ENCODE measurements at places on chromosomes 7 and 10. TPM values are rescaled to one million over a fixed set of nuclear protein-coding genes. Genes with fewer than 3 reads are reported as not detected.

Gene ZNF800
- total RNA-seq: 39.1 TPM

Gene SDK1
- 0.15 TPM for total RNA-seq

DNA sequence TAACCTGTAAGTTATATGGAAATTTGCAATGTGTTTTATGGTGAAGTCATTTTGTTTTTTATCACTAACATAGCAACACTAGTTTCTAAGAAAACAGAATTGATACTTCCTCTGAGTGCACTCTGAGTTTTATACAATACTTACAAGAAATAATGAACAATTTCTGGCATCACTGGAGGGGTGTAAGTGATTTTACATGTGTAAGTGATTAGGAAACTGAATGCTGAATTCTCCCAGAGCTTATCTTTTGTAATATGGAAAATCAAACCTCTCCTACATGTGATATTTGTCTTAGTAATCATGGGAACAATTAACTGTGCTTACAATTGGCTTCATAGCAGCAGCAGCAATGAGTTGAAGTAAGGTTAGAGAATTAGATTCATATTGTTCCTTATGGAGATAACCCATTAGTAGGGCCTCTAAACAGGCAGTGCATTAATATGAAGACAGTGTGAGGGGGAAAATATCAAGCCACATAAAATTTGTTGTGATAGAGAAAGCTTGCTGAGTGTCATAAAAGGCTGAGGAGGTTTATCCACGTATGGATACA is 37.4 kb downstream of the SEMA3C start:
- no peak overlapping the region for H3K27ac ChIP-seq
- H3K4me3 ChIP-seq: no peak overlapping the region
- H3K4me1 ChIP-seq: no peaks in the 10 kb centered on the region
- H3K27me3 ChIP-seq: no peaks in the 10 kb centered on the region

Gene PNLIPRP1
- total RNA-seq: not detected

DNA sequence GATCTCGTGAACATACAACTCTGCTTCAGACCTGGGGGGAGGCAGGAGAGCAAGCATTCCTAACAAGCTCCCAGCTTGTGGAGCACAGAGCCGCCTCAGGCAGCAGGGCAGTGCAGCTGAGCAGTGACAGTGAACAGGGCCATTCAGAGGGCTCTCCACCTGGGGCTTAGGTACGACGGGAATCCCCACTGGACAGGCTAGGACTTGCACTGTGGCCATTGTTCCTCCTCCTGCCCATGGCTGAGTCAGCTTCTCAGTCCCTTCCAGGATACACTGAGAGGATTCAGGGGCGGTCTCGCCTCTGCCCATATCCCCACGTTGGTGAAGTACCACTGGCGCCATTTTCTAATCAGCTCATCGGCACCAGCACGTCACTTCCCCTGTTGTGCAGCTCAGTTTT is 71.1 kb downstream of the FIGNL1 start:
- H3K27ac ChIP-seq: peak overlapping the region; percentile 69
- H3K27me3 ChIP-seq: no peaks in the 10 kb centered on the region
- H3K4me1 ChIP-seq: peaks cover 93% of the 10 kb centered on the region
- no peak for DNase-seq
- no peak overlapping the region for H3K4me3 ChIP-seq
- peaks cover 87% of the 10 kb centered on the region for H3K36me3 ChIP-seq

- no peaks in the 10 kb centered on the region for H3K36me3 ChIP-seq
- H3K27ac ChIP-seq: no peak overlapping the region
- no peaks in the 10 kb centered on the region for H3K4me1 ChIP-seq
- no peaks in the 10 kb centered on the region for H3K27me3 ChIP-seq
- no peak overlapping the region for H3K4me3 ChIP-seq
- DNase-seq: no peak
Observed at GRCh38 chr7:130293521-130293920, 560 bp downstream of the CPA4 start.

Gene COBL
- not detected for total RNA-seq

DNA sequence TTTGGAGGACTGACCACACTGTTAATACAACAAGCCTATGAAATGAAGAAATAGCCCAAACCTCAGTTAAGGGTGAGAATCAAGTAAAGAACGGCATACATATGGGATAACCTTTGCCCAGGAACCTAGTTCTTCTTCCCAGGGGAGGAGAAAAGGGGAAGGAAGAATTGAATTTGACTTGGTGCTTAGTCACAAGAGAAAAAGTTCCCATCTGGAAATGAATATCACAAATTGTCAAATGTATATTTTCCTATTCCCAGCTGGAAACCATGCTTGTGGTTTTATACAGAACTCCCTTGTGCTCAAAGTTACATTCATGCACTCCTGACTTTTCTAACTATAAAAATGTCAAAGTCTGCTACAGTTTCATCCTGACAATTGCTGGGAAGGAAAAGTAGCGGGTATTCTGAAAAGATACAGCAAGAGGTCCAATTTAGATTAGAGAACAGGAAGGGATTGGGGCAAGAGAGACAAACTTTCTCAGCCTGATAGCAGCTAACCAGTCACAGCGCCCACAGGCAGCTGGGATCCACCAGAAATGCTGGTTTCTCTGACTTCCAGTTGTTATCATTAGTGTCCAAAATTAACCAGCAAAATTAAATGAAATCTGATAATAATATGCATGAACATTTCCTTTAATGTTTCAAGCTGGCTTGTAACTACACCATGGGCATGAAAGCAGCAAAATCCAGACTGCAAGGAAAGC is 18.6 kb upstream of the GSAP start:
- H3K36me3 ChIP-seq: no peaks in the 10 kb centered on the region
- peaks cover 7% of the 10 kb centered on the region for H3K27me3 ChIP-seq
- peaks cover 6% of the 10 kb centered on the region for H3K4me1 ChIP-seq
- H3K4me3 ChIP-seq: no peak overlapping the region
- DNase-seq: no peak

DNA sequence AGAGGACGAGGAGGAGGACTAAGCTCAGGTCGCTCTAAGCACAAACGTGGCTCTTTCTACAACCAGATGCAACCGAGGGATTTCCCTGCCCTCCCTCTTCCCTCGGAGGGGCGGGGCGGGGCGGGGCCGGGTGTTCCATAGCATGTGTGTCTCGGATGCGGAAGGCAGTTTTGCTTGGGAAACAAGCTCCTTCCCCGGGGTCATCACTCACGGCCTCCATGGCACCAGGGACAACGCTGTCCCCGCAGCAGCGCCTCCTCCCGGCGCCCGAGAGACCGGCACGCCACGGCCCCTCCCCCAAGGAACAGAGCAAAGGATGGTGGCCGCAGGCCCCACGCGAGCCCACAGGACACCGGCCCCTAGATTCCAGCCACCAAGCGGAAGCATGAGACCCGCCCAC is 110.5 kb downstream of the PAXIP1 start:
- H3K27me3 ChIP-seq: no peaks in the 10 kb centered on the region
- no peak for DNase-seq
- no peak overlapping the region for H3K4me3 ChIP-seq
- no peaks in the 10 kb centered on the region for H3K36me3 ChIP-seq
- no peaks in the 10 kb centered on the region for H3K4me1 ChIP-seq

DNA sequence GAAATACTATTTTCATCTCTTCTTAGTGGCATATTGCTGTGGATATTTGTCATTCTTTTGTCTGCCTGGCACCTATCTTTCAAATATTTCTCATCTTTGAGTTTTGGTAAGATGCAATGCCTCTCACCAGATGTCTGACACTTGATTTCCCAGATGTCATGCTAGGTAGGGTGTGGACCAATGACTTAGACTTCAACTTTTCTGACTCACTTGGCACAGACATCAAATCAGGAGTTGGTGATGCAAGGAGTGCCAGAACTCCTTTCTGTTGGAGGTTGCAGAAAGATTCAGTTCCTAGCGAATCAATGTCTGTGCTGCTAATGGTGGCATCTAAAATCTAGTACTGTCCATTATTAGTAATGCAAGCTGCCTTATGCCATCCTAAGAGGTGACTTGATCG is 216.9 kb upstream of the FERD3L start:
- H3K4me1 ChIP-seq: no peaks in the 10 kb centered on the region
- H3K27ac ChIP-seq: no peak overlapping the region
- no peaks in the 10 kb centered on the region for H3K27me3 ChIP-seq
- no peak for DNase-seq
- H3K36me3 ChIP-seq: no peaks in the 10 kb centered on the region

Data from activated T-helper 1 cell treated with anti-CD3 and anti-CD28 coated beads, Interleukin-12 subunit alpha, Interleukin-12 subunit beta, Interleukin-2, Interleukin-4 antibody, amounts not matched to agents 30 ng/mL and 10 ng/mL and 1 ng/mL, durations not matched to agents 14 hours and 24 hours and 36 hours (primary cell).